ENCODE measurements at places on chromosomes 6 and 20.
A peak's percentile ranks its signal among the peaks of the same experiment; 100 is the strongest.

DNA sequence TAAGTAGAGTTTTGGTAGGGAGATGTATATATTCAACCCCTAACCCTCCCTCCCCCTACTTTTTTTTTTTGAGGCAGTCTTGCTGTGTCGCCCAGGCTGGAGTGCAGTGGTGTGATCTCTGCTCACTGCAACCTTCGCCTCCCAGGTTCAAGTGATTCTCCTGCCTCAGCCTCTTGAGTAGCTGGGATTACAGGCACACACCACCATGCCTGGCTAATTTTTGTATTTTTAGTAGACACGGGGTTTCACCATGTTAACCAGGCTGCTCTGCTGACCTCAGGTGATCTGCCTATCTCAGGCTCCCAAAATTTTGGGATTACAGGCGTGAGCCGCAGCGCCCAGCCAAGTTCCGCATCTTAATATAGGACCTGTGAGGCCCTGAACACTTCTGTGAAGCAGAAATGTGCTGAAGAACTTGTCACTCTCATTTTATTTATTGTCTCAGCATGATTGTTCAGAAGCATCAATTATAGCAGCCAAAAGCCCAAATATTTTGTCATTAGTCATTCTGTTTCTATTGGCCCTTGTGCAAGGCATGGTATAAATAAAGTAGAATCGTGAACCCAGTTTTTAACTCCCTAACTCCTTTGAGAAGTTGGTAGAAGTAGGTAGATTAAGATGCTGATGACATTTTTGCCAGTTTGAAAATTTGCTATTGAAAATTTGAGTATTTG, 19.4 kb downstream of the DSTN start:
- no peak for DNase-seq

DNA sequence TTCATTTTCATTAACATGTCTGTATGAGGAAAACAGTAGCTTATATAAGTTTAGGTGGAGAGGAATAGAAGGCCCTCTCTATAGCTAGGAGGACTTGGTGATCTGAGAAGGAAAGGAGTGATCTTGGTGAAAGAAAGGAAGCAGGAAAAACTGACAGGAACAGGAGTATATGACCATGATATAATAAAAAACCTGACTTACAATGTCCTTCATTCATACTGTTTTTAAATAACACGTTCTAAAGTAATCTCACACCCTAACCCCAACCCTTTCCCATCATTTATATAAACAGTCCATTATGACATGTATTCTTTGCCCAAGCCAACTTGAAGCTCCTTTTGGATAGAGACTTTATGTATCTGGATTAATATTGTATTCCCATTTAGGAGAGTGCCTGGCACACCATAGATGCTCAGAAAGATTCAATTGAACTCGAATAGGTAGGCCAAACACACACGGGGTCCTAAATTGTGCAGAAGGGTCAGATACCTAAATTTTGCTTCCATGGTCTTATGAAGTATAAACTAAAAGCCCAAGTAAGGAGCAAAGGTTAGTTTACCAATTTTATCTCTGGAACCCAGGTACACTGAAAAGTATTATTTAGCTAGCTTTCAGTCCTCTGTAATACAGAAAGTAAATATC, 75.9 kb downstream of the OR2B2 start:
- DNase-seq, result no peak

DNA sequence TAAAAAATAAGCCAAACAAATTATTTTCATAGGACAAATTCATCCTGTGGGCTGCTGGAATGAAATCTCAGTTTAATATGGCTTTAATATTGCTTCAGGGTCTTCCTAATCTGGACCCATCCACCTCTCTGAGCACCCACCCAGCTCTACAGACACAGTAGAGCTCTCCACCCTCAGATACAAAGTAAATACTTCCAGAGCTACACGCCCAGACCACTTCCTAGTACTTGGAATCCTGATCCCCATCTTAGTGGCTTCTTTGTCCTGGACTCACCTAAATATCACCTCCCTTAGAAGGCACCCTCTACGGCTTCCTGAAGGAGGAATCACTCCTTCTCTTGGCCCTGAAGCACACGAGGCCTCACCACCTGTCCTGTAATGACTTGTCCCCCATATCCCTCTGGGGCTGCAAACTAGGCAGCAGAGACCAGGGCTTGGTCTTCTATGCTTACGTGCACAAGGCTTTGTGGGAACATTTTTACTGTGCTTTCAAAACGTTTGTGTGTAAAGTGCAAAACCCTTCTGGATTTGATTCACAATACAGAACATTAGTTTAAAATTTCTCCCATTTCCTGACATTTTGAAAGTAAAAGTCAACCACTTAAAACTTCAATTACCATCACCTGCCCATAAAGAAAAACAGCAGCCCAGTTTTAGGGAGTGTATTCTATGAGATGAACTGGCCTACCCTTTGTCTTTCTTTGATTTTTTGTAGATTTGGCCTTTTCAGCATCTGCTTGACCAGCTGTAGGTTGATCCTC, 2.4 kb downstream of the CTCFL start:
- no peak for DNase-seq

GRCh38 chr6:150196942-150197745, 54.3 kb downstream of the PPP1R14C start:
- no peak for DNase-seq

DNA sequence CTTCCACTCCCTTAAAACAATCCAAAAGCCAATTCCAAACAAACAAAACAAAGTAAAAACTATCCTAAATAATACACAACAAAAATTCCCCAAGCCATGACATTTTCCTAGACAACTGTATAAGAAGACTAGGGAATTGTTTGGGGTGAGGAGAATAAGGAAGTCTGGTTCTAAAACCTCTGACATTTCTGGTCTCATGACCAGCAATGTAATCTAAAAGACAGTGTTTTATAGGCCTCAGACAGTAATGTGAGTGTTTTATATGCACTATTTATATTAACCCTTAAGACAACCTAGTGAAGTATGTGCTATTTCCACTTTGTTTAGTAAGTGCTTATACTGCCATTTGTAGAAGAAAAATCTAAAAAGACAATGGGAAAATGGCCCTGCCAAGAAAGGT, 13.0 kb upstream of the RCAN2 start:
- DNase-seq, result no peak

GRCh38 chr20:44646023-44646640, 5.4 kb downstream of the ADA start:
- peak; percentile 63 for DNase-seq

DNA sequence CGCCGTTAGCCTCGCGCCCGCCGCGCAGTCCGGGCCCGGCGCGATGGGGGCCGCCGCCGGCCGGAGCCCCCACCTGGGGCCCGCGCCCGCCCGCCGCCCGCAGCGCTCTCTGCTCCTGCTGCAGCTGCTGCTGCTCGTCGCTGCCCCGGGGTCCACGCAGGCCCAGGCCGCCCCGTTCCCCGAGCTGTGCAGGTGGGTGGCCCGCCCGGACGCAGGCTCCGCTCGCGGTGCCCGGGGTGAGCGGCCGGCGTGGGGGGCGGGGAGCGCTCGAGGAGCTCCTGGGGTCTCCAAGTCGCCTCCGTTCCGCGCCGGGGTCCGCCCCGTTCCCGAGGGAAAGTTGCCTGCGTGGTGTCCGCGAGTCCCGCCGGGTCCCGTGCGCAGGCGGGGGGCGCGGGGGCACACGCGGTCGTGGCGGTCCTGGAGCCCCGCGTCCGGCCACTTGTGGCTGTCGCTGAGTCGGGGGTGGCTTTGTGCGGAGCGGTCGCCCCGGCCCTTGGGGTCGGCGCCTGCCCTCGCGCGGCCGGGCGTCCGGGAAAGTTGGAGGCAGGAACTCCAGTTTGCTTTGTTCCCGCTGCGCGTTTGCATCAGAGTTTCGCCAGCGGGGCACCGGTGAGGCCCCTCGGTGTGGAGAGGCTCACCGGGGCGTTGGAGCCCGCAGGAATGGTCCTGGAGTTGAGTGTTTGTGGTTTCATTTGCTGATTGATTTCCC, 476 bp downstream of the IGF2R start:
- DNase-seq, result peak; percentile 36

- peak; percentile 38 for DNase-seq
Measured at GRCh38 chr6:35370124-35370741, 27.9 kb downstream of the PPARD start.

- no peak for DNase-seq
Measured at GRCh38 chr6:106882601-106883518, 91.7 kb downstream of the CD24 start.
